ENCODE measurements at places on chromosomes 6 and 20.

DNA sequence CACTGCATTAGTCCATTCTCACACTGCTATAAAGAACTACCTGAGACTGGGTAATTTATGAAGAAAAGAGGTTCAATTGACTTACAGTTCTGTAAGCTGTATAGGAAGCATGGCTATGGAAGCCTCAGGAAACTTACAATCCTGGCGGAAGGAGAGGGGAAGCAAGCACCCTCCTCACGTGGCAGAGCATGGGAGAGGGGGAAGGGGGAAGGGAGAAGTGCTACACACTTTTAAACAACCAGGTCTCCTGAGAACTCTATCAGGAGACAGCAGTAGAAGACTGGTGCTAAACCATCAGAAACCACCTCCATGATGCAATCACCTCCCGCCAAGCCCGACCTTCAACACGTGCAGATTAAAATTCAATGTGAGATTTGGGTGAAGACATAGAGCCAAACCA is 494.0 kb downstream of the GRIK2 start:
- no peak overlapping the region for H3K4me3 ChIP-seq
- H3K27me3 ChIP-seq = peaks cover 4% of the 10 kb centered on the region
- no peaks in the 10 kb centered on the region for H3K36me3 ChIP-seq
- H3K27ac ChIP-seq = no peak overlapping the region
- no peaks in the 10 kb centered on the region for H3K4me1 ChIP-seq
- DNase-seq = no peak

- H3K4me3 ChIP-seq = no peak overlapping the region
- H3K36me3 ChIP-seq = no peaks in the 10 kb centered on the region
- no peak for DNase-seq
- H3K27me3 ChIP-seq = no peaks in the 10 kb centered on the region
Measured at GRCh38 chr6:63502156-63502555, 70.1 kb upstream of the LOC128125822 start.

- H3K27me3 ChIP-seq = no peaks in the 10 kb centered on the region
- no peaks in the 10 kb centered on the region for H3K4me1 ChIP-seq
- H3K4me3 ChIP-seq = no peak overlapping the region
- H3K36me3 ChIP-seq = peaks cover 70% of the 10 kb centered on the region
- H3K27ac ChIP-seq = no peak overlapping the region
Measured at GRCh38 chr20:58362206-58362516, 26.9 kb upstream of the VAPB start.

DNA sequence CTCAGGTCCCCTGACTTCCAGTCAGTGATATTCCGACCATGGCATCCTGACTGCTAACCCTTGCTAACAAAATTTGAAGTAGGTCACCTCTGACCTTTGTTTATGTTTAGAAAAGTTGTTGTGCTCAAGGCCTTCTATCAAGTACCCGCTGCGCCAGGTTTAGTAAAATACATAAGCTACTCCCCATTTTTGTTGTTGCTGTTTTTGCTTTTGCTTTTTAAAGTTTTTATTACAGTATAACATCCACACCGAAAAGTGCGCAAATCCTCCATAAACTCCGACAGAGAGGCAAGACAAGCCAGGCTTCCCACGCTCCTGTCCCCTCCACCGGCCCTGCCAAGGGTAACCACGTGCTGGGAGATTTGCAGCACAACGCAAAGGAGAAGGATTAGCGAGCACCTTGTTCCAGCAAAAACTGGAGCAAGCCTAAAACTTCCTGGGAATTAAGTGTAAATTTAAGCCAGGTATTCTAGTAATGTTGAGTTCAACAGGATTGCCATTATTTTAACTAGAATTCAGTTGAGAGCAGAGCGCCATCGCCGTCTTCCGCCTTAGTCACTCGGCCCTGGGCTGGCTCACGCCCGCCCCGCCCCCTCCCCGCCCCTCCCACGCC is 17.8 kb upstream of the HMGN4 start:
- H3K36me3 ChIP-seq = no peaks in the 10 kb centered on the region
- H3K4me1 ChIP-seq = peaks cover 20% of the 10 kb centered on the region
- no peak for DNase-seq
- peak overlapping the region; percentile 69 for H3K27ac ChIP-seq
- no peaks in the 10 kb centered on the region for H3K27me3 ChIP-seq
- H3K4me3 ChIP-seq = peak overlapping the region; percentile 48

GRCh38 chr6:93266116-93266817 is 153.1 kb downstream of the EPHA7 start:
- H3K27ac ChIP-seq = no peak overlapping the region
- no peak overlapping the region for H3K4me3 ChIP-seq
- no peak for DNase-seq
- no peaks in the 10 kb centered on the region for H3K27me3 ChIP-seq
- H3K4me1 ChIP-seq = peaks cover 5% of the 10 kb centered on the region

DNA sequence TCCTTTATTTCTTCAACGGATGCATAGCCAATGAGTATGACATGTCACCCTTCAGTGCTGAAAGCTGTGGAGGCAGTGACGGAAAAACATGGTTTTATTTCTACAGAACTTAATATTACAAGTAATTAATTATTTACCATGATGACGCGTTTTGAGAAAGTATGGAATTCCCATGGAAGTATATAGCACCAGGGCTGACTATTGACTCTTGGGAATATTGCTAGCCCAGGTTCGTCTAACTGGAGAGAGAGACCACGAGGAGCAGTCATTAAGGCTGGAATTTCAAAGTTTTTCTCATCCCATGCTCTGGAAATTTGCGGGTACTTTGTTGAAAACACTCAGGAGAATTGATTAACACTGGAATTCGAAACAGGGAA is 155.2 kb upstream of the PRSS16 start:
- DNase-seq = no peak
- peaks cover 5% of the 10 kb centered on the region for H3K4me1 ChIP-seq
- H3K27me3 ChIP-seq = no peaks in the 10 kb centered on the region
- H3K27ac ChIP-seq = peak overlapping the region; percentile 0
- peak overlapping the region; percentile 36 for H3K4me3 ChIP-seq
- H3K36me3 ChIP-seq = no peaks in the 10 kb centered on the region

GRCh38 chr6:128179876-128180438 is 279.1 kb upstream of the THEMIS start:
- DNase-seq = no peak
- H3K4me1 ChIP-seq = no peaks in the 10 kb centered on the region
- no peak overlapping the region for H3K4me3 ChIP-seq
- H3K27me3 ChIP-seq = no peaks in the 10 kb centered on the region

DNA sequence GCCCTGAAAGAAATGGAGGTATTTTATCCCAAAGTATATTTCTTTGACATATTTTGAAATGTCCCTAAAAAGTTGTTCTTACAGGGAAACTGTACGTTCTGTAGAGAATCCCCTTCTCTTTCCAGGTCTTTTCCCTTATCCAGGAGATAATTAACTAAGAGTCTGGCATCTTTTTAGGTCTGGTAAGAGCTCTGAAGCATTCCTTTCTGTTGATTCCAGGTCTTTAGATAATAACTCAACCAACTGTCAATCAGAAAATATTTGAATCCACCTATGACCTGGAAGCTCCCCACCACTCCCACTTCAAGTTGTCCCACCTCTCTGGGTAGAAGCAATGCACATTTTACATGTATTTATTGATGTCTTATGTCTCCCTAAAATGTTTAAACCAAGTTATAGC is 26.0 kb upstream of the CENPW start:
- no peaks in the 10 kb centered on the region for H3K4me1 ChIP-seq
- H3K27me3 ChIP-seq = no peaks in the 10 kb centered on the region
- no peaks in the 10 kb centered on the region for H3K36me3 ChIP-seq
- no peak overlapping the region for H3K27ac ChIP-seq
- no peak overlapping the region for H3K4me3 ChIP-seq
- DNase-seq = no peak

GRCh38 chr20:4656491-4656890 is 65.2 kb upstream of the PRND start:
- no peaks in the 10 kb centered on the region for H3K27me3 ChIP-seq
- no peak overlapping the region for H3K27ac ChIP-seq
- no peak for DNase-seq

- no peak overlapping the region for H3K4me3 ChIP-seq
- H3K27ac ChIP-seq = no peak overlapping the region
- no peaks in the 10 kb centered on the region for H3K27me3 ChIP-seq
- H3K36me3 ChIP-seq = peaks cover 51% of the 10 kb centered on the region
- H3K4me1 ChIP-seq = no peaks in the 10 kb centered on the region
Measured at GRCh38 chr6:41066867-41067304, 5.3 kb downstream of the OARD1 start.

DNA sequence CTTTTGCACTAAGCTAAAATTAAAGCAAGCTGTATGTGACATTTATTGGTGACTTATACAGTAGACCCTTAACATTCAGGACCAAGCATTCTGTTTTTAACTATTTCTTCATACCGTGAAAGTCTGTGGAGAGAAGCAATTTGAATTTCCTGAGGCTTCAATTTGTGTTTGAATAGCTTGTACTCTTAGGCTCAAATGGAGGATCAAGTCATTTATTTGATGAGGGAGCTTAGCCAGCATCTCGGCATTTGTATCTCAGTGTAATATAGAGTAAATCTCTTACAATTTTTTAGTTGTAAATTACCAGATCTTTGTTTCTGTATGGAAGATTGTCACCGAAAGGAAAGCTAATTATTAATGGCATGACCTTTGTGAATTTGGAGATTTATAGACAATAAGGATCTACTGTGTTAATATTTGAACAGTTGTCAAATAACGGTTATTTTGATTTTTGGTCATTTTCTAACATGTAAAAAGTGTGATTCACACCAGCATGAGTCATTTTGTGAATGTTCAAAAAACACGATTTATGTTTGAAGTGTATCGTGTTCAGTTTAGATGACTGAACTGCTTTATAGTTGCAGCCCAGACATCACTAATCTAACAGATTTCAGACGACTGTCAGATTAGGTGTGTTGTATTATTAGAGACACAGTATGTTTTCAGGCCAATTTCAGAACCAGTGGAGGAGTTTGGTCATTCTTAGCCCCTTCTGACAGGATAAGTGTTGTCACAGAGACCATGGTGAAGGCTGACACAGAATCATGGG is 332.9 kb downstream of the CDKAL1 start:
- H3K27me3 ChIP-seq = no peaks in the 10 kb centered on the region
- no peak for DNase-seq

GRCh38 chr6:12943549-12943948 is 227.0 kb downstream of the PHACTR1 start:
- H3K4me1 ChIP-seq = no peaks in the 10 kb centered on the region
- H3K4me3 ChIP-seq = no peak overlapping the region
- no peak overlapping the region for H3K27ac ChIP-seq
- peaks cover 4% of the 10 kb centered on the region for H3K27me3 ChIP-seq
- no peak for DNase-seq

GRCh38 chr6:50851049-50851845 is 32.6 kb downstream of the TFAP2B start:
- no peak overlapping the region for H3K4me3 ChIP-seq
- H3K4me1 ChIP-seq = no peaks in the 10 kb centered on the region
- H3K27ac ChIP-seq = no peak overlapping the region
- no peak for DNase-seq
- H3K27me3 ChIP-seq = peaks cover 79% of the 10 kb centered on the region

DNA sequence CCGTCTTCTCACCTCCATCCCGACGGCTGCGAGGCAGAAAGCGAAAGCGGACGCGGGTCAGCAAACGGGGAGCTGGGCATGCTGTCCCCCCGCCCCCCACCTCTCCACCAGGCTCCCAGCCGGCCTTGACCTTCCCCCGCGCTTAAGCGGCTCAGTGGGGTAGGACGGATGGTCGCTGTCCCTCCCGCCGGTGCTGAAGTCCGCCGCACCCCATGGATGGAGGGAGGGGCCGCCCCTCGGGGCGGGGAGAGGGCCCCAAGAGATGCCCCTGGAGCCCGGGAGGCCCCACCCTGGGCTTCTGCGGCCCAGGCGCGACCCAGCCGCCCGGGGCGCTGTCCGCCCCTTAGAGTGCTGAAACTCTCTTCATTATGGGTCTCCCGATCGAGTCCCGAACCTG is at the start of gene KCNB1:
KCNB1 (minus strand) TSS at position 48 of the 397 bp plus-strand sequence. CDS start 188 bp downstream, outside the sequence.
- no peaks in the 10 kb centered on the region for H3K4me1 ChIP-seq
- peaks cover 40% of the 10 kb centered on the region for H3K27me3 ChIP-seq
- no peaks in the 10 kb centered on the region for H3K36me3 ChIP-seq

- no peak for DNase-seq
- no peak overlapping the region for H3K27ac ChIP-seq
- H3K36me3 ChIP-seq = peaks cover 7% of the 10 kb centered on the region
- H3K27me3 ChIP-seq = no peaks in the 10 kb centered on the region
- no peak overlapping the region for H3K4me3 ChIP-seq
- H3K4me1 ChIP-seq = peaks cover 5% of the 10 kb centered on the region
Measured at GRCh38 chr6:42367353-42368011, 84.2 kb downstream of the TRERF1 start.

DNA sequence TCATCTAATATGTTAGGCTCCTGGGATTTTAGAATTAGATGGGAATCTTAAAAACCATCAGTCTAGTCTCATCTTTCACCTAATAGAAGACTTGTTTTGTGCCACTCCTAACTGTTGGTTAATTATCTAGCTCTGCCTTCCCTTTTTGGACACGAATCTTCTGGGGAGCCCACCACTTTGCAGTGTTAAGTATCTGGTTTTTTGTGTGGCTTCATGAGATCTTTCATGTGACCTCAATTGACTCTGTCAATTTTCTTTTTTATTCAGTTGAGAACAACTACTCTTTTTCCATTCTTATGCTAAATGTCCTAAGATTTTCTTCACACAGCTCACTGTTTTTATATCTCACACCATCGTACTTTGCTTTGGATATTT is 16.9 kb downstream of the TBPL1 start:
- no peak overlapping the region for H3K4me3 ChIP-seq
- H3K4me1 ChIP-seq = peaks cover 5% of the 10 kb centered on the region
- DNase-seq = no peak
- no peak overlapping the region for H3K27ac ChIP-seq

- DNase-seq = no peak
- H3K36me3 ChIP-seq = no peaks in the 10 kb centered on the region
- no peak overlapping the region for H3K27ac ChIP-seq
- no peaks in the 10 kb centered on the region for H3K27me3 ChIP-seq
Measured at GRCh38 chr6:35237476-35237875, 22.1 kb upstream of the ZNF76 start.

DNA sequence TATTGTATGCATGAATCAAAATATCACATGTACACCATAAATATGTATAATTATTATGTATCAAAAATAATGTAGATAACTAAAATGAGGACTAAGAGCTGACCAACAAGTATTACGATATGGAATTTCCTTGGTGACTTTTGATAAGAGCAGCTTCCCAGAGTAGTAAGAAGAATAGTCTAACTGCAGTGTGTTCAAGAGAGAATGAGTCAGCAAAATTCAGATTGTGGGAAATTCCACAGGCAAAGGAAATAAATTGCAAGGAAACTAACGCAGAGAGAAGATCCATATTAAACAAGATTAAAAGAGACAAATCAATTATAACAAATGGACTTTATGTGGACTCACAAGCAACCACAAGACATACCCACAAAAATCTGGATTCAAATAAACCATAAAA is 26.4 kb downstream of the FRK start:
- H3K27ac ChIP-seq = no peak overlapping the region
- no peaks in the 10 kb centered on the region for H3K36me3 ChIP-seq
- no peak for DNase-seq
- peaks cover 5% of the 10 kb centered on the region for H3K4me1 ChIP-seq
- H3K4me3 ChIP-seq = no peak overlapping the region
